ENCODE measurements at places on chromosomes 13 and 19.

- no peak for DNase-seq
These were observed 73.1 kb downstream of the FLT1 start for GRCh38 chr13:28421676-28422410.

GRCh38 chr19:51798062-51798461 is 3.1 kb downstream of the FPR3 start:
- no peak for DNase-seq

- no peak for DNase-seq
These were observed 11.1 kb downstream of the UQCRFS1 start for GRCh38 chr19:29201855-29202254.

DNA sequence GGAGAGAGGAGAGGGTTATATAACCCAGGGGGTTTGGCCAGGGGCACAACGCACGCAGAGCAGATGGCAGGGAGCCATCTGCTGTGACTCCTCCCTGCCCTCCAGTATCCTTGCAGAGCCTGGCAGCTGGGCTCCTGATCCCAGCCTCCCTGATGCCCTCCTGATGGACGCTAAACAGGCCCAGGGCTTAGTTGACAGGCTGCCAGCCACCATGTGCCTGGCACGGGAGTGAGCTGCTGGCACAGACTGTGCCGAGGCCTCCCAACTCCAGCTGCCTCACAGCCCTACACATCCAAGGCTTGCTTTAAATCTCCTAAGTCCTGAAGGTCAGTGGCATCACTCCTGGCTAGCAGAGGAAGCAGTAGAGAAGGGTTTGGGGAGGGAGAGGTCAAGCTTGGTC is 16.7 kb downstream of the SYDE1 start:
- DNase-seq = no peak

DNA sequence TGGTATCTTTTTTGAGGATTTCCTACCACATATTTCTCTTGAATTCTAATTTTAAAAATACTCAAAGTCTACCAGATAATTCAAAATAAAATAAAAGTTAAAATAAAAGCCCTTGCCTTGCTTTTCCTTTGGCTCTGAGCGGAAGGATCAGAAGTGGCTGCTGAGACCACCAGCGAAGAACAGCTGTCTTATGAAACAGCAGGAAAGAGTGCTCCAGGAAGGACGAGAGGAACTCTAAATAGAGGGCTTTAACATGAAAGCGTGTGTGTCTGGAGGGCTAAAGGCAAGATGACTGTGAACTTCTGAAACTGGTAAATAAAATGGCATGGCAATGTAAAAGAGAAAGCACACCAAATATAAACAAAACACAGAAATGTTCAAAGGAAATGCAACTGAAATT is 521.5 kb upstream of the SPRY2 start:
- DNase-seq = no peak

DNA sequence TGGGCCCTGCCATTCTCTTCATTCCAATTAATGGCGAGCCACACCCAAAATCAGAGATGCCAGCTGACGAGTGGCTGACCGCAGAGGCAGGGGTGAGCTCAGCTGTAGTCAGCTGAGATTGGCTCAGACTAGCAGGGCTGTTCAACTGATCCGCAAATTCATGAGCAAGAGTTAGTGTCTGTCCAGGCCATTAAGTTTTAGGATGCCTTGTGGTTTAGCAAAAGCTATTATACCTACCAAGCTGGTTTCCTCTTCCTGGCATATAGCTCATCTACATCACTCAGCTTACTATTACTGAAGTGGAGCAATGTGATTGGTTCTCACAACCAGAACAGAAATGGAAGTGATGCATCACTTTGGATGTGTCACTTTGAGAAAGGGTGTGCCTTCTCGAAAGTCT is 148.7 kb downstream of the NALCN start:
- peak; percentile 26 for DNase-seq

DNA sequence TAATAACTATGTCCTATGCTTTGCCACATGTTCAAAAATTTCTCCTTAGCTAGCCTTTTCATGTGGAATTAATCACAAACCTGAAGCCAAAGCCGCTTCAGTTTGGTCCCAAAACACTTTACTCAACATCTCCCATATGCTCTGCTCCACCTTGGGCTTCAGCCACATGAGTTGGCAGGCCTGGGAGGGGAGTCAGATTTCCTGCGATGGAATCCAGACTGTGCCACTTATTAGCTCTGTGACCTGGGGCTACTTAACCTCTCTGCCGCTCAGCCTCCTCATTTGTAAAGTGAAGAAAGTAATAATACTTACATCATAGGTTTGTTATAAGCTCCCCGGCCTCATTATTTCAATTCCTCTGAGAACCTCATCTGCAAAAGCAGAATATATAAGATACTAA is 272.0 kb downstream of the LMO7 start:
- DNase-seq = no peak

- no peak for DNase-seq
These were observed 12.6 kb downstream of the MBNL2 start for GRCh38 chr13:97234742-97235141.

- DNase-seq = no peak
These were observed 745.3 kb downstream of the GPC5 start for GRCh38 chr13:92143766-92144165.

- DNase-seq = no peak
These were observed 155.9 kb downstream of the DLEU7 start for GRCh38 chr13:50687545-50687944.

- no peak for DNase-seq
These were observed 41.5 kb upstream of the TSHZ3 start for GRCh38 chr19:31390711-31391110.

GRCh38 chr19:13024951-13025697 is 29.8 kb downstream of the NFIX start:
- DNase-seq = no peak

GRCh38 chr13:58542530-58542929 is 911.0 kb downstream of the PCDH17 start:
- no peak for DNase-seq

DNA sequence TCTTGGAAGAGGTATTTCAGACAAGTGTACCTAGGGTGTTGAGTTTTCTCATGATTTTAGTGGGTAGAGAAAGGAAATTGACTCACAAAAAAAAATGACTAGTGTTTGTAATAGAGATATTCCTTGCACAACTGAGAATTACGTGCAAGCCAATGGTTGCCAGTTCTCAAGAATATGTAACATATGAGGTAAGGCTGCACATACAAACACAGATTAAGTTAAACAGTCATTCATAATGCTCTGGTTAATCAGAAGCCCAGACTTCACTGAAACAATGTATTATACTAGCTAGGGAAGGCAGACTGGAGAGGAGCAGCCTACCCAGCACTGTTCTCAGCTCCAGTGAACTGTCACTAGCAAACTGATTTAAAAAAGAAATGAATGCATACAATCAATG is 418.3 kb downstream of the DIAPH3 start:
- DNase-seq = no peak

GRCh38 chr13:110265682-110266430 is 41.1 kb downstream of the COL4A1 start:
- no peak for DNase-seq

- no peak for DNase-seq
These were observed 238.1 kb downstream of the LACC1 start for GRCh38 chr13:44117816-44118215.

DNA sequence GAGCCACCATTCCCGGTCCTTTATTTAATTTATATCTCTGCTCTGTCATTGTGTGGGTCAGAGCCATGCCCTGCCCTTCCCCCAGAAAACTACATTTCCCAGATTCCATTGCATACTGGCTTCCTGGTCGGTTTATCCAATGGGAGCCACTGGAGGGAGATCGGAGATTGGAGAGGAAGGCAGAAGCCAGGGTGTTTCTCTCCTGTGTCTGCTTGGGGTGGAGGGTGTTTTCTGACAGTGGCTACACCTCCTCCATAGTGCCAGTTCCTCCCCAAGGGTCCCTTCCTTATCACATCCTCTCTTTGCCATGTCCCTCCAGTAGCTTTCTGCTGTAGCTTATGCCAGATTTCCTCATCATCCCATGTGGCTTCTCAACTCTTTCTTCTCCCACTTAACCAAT is 19.0 kb downstream of the OLFM2 start:
- DNase-seq = peak; percentile 32

- no peak for DNase-seq
These were observed 248.3 kb downstream of the DCLK1 start for GRCh38 chr13:35882722-35883497.

DNA sequence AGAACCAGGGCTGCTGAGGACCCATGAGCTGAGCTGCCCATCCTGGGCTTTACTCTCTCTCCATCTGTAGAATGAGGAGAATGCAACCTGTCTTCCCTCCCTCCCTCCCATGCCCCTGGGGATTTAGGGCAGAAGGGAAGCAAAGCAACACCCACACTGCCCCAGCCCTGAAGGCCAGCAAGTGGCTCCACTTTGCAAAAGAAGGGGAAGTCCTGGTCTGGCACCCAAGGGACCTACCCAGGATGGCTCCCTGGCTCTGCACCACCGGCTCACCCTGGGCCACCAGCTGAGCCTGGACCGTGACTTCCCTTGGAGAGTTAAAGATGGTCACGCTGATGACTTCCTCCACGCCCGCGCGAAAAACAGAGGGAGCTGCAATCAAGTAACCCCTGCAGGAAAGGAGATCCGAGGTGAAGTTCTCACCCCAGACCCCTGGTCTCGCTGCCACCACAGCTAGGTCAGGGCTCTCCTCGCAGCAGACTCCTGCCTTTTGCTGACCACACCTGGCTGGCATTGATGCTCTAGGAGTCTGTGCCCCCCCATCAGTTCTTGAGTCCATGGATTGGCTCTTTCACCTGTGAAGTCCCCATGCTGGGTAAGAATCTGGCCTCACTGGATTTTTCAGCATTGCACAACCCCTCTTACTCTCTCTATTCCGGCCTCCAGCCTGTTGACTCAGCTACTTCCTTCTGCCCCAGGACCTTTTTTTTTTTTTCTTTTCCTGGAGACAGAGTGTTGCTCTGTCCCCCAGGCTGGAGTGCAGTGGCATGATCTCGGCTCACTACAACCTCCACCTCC is 4.6 kb downstream of the CPAMD8 start:
- no peak for DNase-seq

GRCh38 chr19:15897738-15898276 is at the start of gene CYP4F2:
Gene CYP4F2 (minus strand): TSS chr19:15898074. CDS start chr19:15897611, 463 bp downstream.
- DNase-seq = no peak

DNA sequence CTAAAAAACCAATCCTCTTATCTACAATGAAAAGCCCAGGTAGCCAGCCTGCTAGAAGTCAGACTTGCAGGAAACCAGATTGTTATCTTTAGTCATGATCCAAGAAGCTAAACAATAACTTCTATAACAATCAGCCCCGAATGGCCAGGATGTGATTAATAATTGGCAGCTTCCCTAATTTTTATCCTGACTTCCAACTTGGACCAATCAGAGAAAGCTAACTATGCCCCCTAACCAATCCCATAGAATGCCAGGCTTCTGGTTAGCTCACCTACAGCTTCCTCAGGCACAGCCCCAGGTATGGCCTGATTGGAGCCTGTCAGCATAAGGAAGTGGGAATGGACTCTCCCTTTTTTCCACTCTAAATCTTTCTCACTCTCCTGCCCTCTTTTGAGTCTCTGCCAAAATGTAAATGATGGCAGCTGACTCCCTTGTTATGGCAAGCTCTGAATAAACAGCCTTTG is 394.9 kb downstream of the DLEU7 start:
- no peak for DNase-seq

DNA sequence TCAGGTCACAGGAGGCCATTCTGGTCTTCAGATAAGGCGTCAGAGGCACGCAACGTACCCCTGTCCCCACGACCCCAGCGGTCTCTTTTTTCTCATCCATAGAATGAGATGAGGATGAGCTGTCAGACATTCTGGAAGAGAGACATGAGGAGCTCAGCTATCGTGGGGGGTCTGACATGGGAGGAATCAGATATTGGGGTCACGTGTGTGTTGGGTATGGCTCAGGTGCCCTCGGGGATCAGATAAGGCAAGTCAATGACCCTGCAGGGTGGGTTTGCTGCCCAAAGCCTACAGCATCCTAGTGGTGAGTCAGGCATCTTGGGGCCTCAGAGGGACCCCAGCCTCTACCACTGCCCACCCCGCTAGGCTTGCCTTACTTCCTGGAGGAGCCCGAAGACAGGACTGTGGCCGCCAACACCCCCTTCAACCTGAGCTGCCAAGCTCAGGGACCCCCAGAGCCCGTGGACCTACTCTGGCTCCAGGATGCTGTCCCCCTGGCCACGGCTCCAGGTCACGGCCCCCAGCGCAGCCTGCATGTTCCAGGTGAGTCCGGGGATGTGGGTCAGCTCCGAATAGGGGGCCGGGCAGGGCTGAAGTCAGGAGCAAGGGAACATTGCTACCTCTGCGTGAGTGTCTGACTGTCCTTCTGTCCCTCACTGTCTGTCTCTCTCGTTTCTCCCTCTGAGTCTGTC is 2.6 kb downstream of the AXL start:
- no peak for DNase-seq

- no peak for DNase-seq
These were observed 751 bp downstream of the ZNF584 start for GRCh38 chr19:58409010-58409790.

- DNase-seq = no peak
These were observed 148.6 kb upstream of the ATXN8OS start for GRCh38 chr13:69959046-69959445.

Measured in activated CD4-positive, alpha-beta T cell treated with anti-CD3 and anti-CD28 coated beads, Interleukin-2, amount 50 U/mL, for 16 hours (primary cell).